Stimulated activated CD8-positive, alpha-beta memory T cell treated with anti-CD3 and anti-CD28 coated beads, Interleukin-2, amount 100 ng/mL, for 48 hours (primary cell): ENCODE measurements at places on chromosomes 11 and 22.

DNA sequence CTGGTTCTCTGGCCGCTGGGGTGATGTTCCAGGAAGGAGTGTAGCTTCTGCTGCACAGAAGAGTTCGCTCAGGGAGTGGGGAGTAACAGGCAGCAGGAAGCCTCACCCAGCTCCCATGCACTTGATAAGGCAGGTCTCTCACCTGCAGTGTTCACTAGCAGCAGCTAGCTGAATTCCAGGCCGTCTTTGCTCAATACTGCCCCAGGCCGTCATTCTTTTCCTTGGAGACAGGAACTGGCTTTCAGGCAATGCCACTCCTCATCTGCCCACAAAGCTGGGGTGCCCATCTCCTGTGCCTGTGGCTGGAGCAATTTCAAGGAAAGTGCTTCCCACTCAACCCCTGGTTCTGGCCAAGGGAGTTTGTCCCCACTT, 66.1 kb downstream of the ARHGAP42 start:
- DNase-seq: no peak

DNA sequence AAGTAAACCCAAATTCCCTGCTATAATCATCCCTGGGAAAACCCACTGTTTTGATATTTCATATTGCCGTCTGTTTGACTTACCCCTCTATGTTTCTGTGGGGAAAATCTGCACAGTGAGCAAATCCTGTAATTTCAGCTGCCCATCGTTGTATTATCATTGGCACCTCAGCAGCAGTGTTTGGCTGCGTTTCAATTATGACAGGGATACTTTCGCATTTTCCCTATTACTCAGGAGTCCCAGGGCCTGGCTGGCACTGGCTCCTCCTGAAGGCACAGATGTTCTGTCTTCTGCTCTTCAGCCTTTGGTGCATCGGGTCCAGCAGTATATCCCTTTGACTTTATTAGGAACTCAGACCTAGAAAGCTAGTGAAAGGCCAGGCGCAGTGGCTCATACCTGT, 12.2 kb upstream of the MMP12 start:
- no peak for DNase-seq

GRCh38 chr11:34184505-34185015, 79.1 kb downstream of the NAT10 start:
- DNase-seq: no peak

DNA sequence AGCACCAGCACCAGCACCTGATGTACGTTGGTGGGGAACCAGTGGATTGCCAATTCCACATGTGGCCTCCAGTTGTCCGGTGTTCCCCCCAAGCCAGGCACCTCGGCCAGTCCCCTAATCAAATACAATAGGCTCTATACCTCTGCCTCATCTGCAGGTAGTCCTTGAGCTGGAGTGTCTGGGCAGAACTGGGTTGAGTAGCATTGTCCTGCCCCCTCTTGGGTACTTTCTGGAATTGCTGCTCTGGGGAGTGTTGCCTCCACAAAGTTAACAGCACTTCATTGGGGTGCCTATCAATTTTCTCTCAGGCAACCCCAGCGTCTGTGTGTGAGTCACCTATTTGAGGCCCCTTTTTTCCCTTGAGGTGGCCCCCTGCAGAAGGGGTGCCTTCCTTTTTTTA, 413.0 kb upstream of the LARGE1 start:
- DNase-seq: no peak

DNA sequence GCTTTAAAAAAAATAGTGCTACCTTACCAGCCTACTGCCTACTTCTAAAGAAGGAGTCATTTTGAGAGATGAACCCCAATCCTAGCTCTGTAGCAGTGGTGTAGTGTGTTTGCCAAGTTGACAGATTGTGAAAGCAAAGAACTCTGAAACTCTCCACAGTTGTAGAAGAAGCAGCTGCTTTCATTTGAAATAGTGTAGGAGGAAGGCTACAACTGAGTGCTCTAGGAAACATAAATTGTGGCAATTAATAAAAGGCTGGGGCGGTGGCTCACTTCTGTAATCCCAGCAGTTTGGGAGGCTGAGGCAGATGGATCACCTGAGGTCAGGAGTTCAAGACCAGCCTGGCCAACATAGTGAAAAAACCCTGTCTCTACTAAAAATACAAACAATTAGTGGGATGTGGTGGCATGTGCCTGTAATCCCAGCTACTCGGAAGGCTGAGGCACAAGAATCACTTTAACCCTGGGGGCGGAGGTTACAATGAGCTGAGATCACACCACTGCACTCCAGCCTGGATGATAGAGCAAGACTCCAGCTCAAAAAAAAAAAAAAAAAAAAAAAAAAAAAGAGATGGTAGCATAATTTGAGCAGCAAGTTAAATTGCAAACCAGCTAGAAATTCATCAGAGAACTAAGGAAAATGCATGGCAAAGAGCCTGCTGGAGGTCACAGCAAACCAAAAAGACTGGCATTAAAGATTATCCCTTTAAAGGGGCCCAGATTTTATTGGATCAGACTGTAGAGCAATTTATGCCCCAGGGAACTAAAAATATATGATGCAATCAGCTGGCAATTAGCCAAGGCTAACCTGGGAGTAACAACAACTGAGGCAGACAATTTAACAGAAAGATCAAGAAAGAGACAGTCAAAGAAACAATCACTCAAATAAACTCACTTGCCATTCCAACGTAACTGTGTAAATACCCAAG, 112.6 kb downstream of the LUZP2 start:
- no peak for DNase-seq

GRCh38 chr11:27496461-27496860, 10.1 kb downstream of the LIN7C start:
- no peak for DNase-seq

DNA sequence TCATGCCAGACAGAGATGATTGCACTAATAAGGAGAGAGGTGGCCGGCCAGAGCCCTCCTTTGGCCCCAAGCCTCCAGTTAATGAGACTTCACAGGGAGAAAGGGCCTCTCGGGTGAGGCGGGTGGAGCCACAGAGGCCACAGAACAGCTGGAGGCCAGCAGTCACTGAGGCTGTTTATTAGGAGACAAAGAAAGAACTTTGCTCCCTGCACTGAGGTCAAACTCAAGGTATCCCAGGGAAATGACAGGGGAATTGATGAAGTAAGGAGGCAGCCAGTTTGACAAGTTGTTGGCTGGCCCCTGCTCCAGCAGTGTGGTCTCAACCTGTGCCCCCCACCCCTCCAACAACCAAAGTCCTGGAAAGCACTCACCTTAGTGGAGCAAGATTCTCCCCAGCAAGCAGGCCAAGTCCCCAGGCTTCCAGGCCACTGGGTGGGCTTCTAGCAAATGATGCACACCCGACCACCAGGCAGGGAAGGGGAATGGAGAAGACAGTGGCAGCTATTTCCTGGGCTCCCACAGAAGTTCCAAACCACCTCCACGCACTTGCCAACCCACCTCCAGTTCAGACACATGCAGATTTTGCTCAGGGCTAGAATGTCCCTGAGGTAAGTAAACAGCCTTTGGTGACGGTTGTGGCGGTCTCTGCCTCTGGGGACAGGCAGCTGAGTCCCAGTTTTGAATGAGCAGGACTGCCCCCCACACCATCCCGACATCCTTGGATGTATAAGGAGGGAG, 53.2 kb downstream of the RPUSD4 start:
- DNase-seq: no peak

- no peak for DNase-seq
These were observed 1.8 kb upstream of the SLC22A8 start for GRCh38 chr11:63017306-63017974.

GRCh38 chr11:132094598-132094997, 724.2 kb downstream of the NTM start:
- no peak for DNase-seq

DNA sequence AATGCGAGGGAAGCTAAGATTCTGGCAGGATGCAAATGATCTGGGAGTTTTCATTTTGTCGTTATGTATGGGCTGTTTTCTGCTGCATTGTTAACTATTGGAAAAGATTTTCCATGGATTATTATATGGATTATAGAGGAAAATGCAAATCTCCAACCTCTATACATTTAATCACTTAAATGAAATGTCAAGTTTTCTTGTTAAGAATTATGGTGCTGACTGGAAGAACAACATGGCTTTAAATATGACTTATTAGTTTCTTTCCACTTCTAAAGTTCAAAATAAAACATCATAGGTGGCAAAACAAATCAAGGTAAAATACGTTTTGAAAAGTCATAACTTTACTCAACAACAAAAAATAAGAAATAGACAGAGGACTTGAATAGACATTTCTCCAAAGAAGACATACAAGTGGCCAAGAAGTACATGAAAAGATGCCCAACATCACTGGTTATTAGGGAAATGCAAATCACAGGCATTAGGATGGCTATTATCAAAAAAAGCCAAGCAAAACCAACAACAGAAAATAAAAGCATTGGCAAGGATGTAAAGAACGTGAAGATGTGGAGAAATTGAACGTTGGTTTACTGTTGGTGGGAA, 56.2 kb upstream of the CLDN5 start:
- DNase-seq: no peak

GRCh38 chr11:121696931-121697670, 244.3 kb upstream of the SORL1-AS1 start:
- DNase-seq: no peak

DNA sequence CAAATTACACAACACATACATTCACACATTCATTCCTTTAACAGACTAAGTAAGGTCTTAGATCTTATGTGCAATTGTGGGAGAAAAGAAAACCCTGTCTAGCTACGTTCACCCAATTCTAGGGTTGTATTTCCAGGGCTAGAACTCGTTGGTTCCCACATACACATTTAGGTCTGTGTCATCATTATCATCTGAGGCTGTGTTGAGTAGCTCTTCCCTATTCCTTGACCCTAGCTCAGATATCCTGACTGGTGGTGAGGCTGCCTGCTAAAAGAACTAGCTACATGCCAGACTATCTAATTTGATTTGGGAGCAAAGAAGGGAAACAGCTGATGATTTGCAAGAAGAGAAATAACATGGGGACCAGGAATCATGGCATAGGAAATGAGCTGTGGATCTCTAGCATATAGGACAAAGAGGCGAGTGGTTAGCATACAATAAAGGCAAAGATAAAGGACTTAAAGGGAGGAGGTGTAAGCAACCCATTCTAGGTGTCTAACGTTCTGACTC, 27.5 kb upstream of the OR10G7 start:
- no peak for DNase-seq

DNA sequence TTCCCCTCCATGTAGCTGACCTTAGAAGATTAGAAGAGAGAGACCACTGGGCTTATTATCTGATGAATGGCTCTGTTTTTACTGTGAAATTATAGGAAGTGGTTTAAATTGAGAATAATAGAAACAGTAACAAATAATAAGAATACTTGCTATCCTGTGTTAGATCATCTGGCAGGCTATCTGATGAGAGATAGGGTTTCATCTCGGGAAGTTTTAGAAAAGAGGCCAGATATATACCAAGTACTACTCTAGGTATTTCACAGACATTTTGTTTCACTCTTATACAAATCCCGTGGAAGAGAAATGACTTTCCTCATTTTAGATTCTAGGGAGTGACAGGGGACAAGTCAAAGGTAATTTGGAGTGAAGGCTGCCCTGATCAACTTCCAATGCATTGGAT, 198.4 kb downstream of the MAML2 start:
- no peak for DNase-seq

- DNase-seq: no peak
These were observed 24.7 kb upstream of the BAIAP2L2 start for GRCh38 chr22:38135133-38135706.

GRCh38 chr11:120814531-120815318, 209.2 kb upstream of the TBCEL start:
- DNase-seq: no peak

GRCh38 chr11:78138694-78139421, 568 bp downstream of the ALG8 start:
- peak; percentile 17 for DNase-seq

- no peak for DNase-seq
These were observed 361.8 kb downstream of the TENM4 start for GRCh38 chr11:79078999-79079398.

DNA sequence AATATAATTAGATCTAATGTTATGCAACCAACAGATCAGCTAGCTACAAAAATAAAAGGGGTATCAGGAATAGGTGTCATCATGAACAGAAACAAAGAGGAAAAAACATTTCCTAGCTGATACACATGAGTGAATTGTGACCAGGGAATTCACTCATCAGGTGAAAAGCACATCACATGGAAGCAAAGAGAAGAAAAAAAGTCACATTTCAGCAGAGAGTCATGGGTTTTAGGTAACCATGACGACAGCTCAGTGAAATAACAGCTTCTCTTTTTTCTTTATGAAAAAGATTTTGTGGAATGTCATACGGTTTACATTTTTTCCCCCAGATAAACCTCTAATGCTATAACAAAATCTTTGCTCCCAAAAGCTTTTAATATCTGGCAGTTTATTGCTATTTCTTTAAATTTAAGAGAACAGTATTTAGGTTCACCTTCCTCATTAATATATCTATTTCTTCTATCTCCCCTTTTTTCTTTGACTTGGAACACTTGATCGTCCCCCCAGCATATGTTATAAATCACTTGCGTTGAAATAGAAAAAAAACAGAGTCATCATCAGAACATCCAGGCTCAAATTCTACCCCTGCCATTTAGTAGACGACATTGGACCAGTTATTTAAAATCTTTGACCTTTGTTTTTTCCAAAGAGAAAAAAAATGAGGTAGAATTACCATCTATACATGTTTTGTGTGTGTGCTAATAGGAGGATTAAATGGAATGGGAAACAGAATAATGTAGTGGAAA, 5.3 kb downstream of the TYR start:
- DNase-seq: no peak

DNA sequence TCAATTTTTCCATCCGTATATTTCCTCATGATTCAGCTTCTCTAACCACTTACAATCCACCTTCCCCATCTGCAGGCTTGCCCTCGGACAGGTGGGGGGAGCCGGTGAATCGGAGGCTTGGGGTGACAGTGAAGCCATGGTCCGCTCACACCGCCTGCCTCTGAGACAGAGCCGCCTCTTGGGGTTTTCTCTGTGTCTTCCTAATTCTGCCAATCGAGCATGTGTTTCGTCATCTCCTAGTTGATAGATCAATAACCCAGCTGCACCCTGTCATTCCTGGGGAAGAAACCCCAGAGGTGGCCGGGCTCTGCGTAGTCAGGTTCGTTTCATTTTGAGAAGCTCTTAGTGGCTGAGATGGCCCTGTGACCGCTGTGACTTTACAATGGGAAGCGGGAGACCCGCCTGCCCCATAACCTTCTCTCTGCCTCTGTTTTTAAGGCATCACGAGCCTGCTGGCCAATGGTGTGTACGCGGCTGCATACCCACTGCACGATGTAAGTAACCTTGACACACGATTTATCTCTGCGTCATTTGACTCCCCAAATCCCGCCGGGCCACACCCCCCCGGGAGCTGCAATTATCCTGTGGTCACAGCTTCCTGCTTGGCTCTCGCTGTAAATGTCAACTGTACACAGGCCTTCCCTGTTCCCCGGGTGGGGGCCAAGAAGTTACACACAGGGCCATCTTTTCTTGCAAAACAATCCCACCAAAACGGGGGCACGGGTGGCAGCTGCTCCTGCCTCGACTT, 33.3 kb downstream of the ANO1 start:
- no peak for DNase-seq

DNA sequence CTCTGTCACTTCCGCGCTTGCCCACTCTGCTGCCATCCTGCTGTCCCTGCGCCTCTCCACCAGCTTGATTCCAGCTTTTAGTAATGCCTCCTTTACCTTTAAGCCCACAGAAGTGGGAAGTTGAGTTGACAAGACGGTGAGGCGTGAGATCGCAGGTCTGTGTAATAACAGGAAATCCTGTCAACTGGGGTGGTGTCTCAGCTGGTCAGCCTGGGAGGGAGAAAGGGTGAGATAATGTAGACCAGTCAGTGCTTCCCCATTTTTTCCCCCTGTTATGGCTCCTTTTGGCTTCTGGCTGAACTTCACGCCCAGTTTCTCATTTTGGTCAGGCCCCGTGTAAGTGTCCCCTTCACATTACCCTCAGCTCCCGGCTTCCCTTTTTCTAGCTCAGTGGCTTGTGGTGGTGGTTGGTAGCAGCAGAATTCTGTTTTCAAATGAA, 98.9 kb downstream of the TRAF6 start:
- DNase-seq: no peak
